ENCODE measurements at places on chromosomes 12 and 14.

DNA sequence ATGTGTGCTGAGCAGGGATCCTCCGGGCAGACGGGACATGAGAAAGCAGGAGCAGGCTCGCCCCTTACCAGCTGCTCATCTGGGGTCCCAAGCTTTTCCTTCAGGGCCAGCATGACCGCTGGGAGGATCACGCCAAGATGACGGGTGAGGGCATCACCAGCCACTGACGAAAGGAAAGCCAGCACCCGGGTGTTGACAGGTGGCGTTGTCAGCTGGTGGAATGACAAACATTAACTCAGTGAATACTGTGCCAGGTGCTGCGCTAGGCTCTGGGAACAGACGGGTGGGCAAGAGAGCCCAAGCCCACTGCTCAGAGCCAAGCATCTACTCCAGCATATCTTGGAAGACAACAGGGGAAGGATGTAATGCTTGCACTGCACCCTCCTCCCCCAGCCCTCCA lies 21.3 kb upstream of the RAB35 start:
- no peak for DNase-seq

DNA sequence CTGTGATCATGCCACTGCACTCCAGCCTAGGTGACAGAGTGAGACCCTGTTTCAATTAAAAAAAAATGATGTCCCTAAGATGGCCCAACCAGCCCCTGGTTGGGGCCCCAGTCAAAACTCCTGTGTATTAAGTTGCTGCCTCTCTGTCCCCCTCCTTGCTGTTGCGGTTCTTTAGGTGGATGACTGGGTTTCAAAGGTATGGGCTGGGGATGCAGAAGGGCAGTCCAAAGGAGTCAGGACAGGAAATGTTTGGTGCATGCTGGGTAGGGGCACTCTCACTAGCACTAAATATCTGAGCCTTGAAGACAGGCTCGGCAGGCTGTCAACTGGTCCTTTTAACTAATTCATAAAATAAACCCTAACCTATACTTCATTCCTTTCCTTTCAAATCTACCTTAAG lies 12.0 kb upstream of the PIP4K2C start:
- no peak for DNase-seq

GRCh38 chr14:53979747-53980642 lies 23.4 kb upstream of the BMP4 start:
- no peak for DNase-seq

DNA sequence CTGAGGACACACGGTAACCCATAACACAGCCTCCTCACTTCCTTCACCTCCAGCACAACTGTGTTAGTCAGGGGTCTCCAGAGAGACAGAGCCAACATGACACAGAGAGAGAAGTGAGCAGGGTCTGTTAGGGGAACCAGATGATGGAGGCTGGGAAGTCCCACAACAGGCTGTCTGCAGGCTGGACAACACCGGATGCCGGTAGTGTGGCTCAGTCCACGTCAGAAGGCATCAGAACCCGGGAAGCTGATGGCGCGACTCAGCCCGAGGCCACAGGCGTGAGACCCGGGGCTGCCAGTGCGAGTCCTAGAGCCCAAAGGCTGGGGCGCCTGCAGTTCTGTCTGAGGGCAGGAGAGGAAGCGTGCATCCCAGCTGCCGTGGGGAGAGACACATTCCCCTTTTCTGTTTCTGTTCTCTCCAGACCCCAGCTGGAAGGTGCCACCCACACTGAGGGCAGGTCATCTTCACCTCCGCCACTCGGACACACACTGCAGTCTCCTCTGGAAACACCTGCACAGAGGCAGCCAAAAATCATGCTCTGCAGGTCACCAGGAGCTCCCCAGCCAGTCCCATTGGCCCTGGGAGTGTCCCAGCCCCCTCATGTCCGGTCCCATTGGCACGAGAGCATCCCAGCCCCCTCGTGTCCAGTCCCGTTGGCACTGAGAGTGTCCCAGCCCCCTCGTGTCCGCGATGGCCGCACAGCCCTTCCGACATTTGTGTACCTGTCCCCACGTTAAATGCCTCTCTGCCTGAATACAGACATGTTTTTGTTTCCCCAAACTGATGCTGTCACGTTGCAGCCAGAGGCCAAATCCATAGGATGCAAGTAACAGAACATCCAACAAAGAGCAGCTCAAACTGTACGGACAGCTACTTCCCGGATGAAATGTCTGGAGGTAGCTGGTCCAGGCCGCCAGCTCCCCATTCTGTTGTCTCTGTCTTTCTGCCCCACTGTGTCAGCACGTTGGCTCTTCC lies 7.9 kb upstream of the FBRSL1 start:
- DNase-seq: no peak

DNA sequence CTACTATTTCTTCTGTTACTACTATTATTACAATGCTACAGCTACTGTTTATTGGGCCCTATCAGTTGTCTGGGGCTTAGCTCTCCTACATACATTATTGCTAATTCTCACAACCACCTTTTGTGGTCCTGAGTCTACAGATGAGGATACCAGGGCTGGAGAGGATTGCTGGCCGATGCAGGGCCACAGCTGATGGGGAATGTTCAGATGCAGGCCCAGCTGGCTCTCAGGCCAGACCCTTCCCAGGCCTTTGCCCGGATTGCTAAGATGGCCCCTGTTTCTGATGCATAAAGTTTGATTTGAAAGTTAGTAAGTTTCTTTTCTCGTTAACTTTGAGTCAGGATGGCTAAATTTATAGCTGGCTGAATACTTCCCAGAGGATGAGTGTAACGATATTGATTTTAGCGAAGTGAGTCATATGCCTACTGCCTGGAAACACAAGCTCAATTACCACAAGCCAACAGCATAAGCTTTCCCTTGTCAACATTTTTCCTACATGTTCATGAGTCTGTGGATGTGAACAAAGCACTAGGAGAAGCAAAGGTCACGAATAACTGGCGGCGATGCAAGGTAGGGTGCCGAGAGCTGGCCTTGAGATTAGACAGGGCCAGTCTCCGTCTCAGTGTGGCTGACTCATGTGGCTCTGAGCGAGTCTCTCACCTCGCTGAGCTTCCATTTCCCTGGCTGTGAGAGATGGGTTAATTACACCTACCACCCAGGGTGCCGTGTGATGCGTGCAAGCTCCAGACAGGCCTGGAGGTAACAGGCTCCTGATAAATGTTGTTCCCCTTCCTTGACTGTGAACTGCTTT lies 111.0 kb downstream of the BEGAIN start:
- DNase-seq: no peak

DNA sequence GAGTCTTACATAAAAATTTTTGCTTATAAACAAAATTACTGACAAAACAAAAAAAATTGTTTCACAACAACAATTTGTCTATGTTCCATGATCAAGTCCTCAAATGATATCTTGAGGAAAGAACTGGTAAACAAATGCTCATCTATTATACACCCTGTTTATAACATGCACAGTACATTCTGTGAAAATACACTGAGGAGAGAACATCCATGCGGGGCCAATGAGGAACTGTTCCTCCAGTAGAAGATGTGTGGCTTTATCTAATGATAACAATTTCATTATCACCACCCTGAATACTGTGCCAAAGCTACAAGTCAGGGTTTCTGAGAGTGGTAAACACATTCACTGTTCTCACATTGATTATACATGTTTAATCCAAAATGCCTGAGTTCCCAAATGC lies 10.8 kb downstream of the MLH3 start:
- DNase-seq: no peak

DNA sequence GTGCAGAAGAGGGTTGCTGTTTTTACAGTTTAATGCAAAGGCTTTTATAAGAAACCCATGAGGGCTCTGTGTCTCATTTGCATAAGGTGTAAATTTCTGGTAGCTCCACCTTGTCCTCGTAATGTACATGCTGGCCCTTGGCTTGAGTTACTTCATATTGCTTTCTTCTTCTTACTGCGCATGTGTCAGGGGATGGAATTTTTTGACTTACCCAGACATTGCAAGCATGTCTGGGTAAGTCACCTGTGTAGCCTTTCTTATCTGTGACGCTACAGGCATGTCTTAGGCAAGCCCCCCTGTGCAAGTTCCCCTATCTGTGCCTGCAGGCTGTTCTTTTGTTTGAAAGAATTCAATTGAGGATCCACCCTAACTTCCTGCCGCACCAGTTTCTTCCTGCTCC lies 274.2 kb downstream of the ETNK1 start:
- no peak for DNase-seq

GRCh38 chr12:45494279-45494678 lies 235.2 kb upstream of the ARID2 start:
- no peak for DNase-seq

DNA sequence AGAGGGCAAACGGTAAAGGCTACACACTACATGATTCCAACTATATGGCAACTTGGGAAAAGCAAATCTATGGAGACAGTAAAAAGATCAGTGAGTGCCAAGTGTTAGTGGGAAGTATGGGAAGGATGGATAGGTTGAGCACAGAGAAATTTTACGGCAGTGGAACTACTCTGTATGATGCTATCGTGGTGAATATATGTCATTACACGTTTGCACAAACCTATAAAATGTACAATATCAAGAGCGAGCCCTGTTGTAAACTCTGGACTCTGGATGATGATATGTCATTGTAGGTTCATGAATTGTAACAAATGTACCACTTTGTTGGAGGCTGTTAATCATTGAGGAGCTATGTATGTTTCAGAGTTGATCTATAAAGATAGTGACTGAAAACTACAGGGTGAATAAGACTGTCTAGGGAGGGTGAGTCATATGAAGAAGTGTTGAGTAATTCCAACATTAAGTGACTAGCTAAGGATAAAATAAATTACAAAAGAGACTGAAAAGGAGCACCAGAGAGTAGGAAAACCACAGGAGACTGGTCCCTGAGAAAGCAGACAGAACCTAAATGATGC lies 349.2 kb upstream of the LMO3 start:
- no peak for DNase-seq

DNA sequence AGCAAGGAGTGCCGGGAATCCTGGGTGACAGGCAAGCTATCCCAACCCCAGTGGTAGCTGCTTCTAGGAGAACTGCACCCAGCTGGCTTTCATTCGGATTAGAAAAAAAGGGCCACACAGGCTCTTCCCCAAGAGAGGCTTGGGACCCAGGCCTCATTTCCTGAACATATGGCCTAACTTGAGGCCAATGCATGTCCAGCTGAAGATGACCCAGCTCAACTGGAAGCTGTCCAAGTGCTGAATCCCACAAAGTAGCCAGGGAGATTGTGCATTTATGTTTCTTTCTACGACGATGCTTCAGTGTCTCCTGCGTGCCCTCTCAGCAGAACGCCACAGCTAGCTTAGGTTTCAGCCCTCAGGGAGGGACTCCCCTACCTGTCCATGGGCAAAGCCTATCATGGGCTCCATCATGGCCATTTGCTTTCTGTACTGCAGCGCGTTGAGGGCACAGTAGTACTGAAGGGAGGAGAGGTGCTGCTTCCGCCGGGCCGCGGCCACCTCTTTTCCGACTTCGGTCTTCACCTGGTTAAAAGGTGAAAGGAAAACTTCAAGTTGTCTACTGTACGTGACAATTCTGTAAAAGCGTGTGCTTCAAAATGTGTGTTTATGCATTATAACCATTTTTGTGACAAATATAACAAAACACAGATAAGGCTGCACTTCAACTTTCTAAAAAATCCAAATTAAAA lies 29.1 kb downstream of the APPL2 start:
- DNase-seq: no peak

DNA sequence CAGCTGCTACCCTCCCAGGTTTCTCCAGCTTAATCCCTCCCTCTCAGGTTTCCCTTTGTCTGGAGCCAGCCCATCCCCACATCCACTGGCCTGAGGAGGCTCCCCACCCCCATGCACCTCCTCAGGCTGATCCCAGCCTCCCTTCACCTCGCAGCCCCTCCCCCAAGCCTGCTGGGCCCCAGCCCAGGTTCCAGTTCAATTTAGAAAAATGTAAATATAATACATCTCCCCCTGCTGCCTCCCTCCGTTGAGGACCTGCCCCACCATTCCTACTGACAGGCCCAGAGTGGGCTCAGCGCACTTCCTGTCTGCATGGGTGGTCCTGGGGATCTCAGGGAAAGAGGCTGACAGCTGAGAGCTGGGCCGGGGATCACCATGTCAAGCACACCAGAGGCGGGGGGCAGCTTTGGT lies 155.8 kb downstream of the NTF3 start:
- DNase-seq: no peak

DNA sequence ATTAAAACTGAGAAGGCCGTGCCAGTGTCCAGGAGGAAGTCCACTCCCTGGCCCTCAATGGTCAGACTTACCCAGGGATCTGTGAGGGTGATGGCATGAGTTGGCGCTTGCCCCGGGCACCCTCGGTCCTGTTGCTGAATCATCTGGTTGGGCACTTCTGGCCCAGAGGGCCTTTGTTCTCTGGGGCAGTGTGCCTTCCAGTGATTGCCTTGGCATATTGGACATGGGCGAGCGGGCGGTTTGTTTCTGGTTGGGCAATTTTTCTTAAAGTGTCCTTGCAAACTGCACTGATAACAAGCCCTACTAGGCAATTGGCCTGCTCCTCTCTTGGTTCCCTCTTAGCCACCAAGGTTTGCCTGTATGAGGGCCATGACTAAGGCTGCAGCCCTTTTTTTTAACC lies 69.5 kb upstream of the ZDHHC17 start:
- no peak for DNase-seq

DNA sequence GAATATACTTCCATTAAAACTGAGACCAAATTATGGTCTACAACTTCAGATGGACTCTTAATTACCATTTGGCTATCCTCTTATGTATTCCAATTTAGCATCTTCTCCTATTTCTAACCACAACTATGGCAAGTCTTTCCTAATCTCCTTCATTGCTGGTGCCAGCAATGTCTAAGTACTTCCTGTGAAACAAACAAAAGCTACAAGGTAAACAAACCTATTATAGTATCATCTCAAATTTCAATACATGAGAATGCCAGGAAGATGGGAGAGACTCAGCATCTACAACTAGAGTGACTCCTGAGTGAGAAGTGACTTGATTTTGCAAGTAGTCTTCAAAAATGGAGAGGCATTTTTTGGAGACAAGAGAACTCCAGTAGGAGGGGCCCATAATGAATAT lies 202.9 kb upstream of the ATXN7L3B start:
- no peak for DNase-seq

DNA sequence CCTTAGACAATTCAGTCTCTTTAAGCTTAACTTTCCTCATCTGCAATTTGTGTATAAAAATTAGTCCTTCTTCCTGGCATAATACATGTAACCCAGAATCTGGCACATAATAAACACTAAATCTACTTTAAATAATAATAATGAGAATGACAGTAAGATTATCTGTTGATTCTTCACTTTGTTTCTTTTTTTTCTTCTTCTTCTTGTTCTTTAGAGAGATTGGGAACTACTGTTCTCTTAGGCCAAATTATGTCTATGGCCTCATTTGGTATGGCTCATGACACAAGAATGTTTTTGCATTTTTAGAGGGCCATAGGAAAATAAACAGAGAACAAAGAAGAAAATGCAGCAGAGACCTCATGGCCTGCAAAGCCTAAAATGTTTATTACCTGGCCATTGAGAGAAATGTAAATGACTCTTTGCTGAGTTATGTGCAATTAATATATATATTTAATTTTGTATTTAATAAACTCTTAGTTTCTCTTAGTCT lies 275.8 kb downstream of the SLC6A15 start:
- no peak for DNase-seq

- no peak for DNase-seq
Measured at GRCh38 chr12:117343849-117344248, 17.6 kb downstream of the NOS1 start.

GRCh38 chr14:83827383-83827782 lies 1702.6 kb upstream of the FLRT2 start:
- DNase-seq: no peak

- DNase-seq: no peak
Measured at GRCh38 chr12:104680070-104680469, 223.3 kb downstream of the CHST11 start.

- DNase-seq: no peak
Measured at GRCh38 chr14:69584389-69584788, 9.7 kb upstream of the CCDC177 start.

- DNase-seq: no peak
Measured at GRCh38 chr12:48002773-48003218, 1.5 kb downstream of the COL2A1 start.

GRCh38 chr14:38973083-38973700 lies 129.8 kb downstream of the SEC23A start:
- DNase-seq: no peak

All from bone marrow (tissue), 2 donors.